Right renal pelvis (tissue), 4 donors: ENCODE measurements at places on chromosomes 3 and 15. TPM values are rescaled to one million over a fixed set of nuclear protein-coding genes. Genes with fewer than 3 reads are reported as not detected.

DNA sequence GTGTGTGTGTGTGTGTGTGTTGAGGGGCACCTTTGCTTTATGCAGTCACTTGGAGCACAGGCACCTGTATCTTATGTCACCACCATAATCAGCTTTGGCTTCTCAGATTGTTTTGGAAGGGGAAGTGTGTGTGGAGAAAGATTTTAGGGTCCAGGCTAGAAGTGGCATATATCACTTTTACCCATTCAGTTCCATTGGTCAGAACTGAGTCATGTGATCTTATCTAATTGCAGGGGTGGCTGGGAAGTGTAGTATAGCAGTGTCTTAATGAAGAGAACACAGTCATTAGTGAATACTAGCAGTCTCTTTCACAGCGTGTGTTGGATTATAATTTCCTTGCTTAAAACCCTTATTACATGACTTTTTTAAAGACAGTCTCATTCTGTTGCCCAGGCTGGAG lies 20.6 kb downstream of the NCK1 start:
- no peak for DNase-seq

TMPRSS7 gene
- polyA plus RNA-seq: not detected

- DNase-seq: no peak
Measured at GRCh38 chr3:143436231-143436930, 316.8 kb downstream of the CHST2 start.

DNA sequence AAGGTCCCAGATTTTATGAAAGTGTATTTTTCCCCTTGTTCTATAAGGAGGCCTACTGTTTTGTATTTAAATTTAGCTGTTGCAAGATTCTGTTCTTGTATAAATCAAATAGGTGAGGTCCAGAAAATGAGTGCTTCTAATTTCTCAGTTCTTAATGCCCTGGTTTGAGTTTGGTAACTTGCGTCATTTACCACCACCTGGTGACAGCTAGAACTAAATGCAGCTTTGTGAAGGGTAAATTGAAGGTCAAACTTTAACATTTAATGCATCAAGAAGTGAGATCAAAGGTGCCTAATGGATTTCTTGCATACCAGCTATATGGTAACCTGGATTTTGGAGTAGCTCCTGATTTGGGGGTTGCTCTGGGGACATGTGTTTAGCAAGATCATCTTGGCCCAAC lies 50.7 kb upstream of the POLR2M start:
- DNase-seq: no peak

GRCh38 chr15:71792521-71792920 lies 17.8 kb upstream of the NR2E3 start:
- no peak for DNase-seq
